Epithelial cell of esophagus (primary cell): ENCODE measurements at places on chromosomes 16 and 17.
A peak's percentile ranks its signal among the peaks of the same experiment; 100 is the strongest.

DNA sequence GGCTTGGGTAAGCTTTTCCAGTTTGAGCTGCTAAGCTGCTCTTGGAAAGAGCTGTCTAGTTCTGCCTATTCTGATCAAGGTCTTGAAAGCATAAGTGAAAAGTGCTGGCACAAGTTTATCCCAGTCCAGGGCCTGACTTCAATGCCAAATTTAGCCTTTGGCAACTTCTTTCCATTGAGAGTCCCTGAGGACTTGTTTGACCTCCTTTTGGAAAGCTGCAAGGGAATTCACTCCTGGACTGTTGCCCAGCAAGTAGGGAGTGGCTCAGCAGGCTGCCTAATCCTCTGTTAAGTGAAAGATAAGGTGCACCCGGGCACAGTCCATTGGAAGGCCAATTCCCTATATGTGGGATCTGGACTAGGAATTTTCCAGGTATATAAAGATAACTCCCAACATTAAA lies 16.0 kb upstream of the TANC2 start:
- peak; percentile 69 for DNase-seq

GRCh38 chr16:89004209-89004831 lies 27.3 kb upstream of the CBFA2T3 start:
- no peak for DNase-seq

- DNase-seq = no peak
These were observed 101.8 kb upstream of the CDH13 start for GRCh38 chr16:82524976-82525375.

- peak; percentile 33 for DNase-seq
These were observed 47.5 kb downstream of the OR1D5 start for GRCh38 chr17:3015890-3016289.

DNA sequence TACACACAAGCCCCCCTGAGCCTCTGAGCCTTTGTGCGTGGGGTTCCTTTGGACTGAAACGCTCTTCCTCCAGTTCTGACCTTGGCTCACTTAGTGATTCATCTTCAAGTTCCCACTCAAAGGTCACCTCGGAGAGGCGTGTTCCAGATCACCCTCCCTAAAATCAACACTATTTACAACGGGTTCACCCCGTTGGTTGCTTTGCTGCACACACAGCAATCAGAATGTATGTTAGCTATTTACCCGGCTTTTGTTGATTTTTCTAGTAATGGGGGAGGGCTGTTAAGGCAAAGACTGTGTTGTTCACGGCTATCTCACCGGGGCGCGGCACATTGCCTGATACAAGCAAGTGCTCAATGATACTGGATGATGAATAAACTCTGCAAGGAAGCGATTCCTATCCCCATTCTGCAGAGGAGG lies 977 bp downstream of the NAGPA start:
- DNase-seq = peak; percentile 18

GRCh38 chr16:11126399-11127054 lies 129.5 kb downstream of the SOCS1 start:
- no peak for DNase-seq

DNA sequence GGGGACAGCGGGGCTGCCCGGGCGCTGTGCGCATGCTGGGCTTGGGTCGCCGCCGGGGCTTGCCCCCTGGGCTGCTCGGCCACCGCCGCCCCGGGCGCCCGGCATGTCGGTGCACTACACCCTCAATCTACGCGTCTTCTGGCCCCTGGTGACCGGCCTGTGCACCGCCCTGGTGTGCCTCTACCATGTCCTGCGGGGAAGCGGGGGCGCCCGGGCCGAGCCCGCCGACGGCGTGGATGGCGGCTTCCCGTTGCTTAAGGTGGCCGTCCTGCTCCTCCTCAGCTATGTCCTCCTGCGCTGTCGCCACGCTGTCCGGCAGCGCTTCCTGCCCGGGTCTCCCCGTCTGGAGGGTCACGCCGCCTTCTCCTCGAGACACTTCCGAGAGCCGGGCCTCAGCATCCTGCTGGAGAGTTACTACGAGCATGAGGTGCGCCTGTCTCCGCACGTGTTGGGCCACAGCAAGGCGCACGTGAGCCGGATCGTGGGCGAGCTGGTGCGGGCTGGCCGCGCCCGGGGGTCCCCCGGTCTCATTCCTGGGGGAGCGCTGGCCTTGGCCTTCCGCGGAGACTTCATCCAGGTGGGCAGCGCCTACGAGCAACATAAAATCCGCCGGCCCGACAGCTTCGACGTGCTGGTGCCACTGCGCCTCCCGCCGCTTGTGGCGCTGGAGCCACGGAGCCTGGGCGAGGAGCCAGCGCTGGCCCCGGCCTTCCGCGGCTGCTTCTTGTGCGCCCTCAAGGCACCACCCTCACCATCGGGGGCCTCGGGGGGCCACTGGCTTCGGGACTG lies 789 bp downstream of the ITPRIPL2 start:
- DNase-seq = peak; percentile 44

DNA sequence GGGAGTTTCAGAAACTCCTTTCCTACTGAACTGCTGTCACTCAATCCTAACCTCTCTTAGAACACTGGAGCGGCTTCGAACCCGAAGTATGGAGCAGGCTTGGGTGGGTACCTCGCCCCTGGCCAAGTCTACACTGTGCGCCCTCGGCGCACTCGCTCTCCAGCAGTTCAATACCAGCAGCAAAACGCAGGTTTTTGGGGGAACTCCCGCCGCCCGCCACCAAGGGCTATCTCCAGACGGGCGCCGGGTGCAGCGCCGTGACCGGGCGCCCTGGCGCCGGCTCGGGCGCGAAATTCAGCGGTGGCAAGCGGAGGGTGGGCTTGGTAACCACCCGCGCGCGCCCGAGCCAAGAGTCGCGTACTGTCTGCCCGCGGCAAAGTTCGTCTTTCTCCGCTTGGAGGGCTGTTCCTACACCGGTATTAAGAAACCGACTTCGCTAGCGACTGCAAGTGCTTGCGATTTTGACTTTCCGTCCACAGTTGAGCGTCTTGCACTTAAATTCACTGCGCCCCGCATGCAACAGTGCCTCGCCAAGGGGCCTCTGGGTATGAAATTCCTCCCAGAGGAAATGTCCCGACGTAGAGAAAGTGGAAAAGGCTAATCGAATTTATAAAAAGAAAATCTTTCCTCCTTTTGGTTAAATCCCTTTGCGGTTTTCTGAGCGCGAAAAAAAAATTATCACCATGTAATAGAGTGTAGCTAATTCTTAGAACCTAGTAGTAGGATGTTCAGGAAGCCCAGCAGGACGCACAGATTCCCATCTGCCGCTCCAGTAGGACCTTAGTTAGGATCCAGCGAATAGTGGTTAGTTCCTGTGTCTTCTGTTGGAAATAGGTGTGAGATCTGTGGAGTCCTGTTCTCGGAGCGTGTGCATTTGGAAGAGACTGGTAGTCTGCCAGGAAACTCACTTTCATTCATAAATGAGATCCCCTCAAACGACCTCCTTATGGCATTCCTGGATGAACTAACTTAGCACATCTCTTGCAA lies 5.0 kb upstream of the SALL1 start:
- DNase-seq = no peak

GRCh38 chr17:33370401-33370800 lies 77.3 kb upstream of the ASIC2 start:
- no peak for DNase-seq

DNA sequence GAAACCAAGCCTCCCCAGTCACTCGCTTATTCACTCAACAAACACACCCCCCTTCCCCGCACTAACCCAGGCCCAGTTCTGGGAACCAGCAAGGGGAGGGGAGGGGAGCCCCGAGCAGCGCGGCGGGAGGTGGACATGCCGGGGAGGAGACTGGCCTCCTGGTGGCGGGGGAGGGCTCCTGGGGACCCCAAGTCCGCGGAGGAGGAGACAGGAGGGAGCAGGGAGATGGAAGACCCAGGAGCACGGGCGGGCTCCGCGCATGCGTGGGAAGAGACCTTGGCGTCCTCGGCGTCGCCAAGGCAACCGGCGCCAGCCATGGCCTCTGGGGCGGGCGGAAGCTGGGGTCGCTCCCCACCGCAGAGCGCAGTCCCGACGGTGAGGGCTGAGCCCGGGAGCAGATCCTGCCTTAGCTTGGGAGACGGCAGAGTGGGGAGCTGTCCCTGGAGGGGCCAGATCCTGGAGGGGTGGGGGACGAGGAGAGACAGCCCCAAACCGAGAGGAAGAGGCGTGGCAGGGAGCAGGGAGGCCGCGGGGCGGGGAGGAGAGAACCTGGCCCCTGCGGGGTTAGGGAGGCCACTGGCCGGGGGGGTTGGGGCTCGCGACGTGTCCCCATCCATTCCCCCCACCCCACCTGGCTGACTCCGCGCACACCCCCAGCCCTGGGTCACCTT lies at the start of gene PRR29:
TSS of gene PRR29 (plus strand) at position 302 of the 671 bp plus-strand sequence. CDS start at position 316, 14 bp downstream.
- peak; percentile 42 for DNase-seq

DNA sequence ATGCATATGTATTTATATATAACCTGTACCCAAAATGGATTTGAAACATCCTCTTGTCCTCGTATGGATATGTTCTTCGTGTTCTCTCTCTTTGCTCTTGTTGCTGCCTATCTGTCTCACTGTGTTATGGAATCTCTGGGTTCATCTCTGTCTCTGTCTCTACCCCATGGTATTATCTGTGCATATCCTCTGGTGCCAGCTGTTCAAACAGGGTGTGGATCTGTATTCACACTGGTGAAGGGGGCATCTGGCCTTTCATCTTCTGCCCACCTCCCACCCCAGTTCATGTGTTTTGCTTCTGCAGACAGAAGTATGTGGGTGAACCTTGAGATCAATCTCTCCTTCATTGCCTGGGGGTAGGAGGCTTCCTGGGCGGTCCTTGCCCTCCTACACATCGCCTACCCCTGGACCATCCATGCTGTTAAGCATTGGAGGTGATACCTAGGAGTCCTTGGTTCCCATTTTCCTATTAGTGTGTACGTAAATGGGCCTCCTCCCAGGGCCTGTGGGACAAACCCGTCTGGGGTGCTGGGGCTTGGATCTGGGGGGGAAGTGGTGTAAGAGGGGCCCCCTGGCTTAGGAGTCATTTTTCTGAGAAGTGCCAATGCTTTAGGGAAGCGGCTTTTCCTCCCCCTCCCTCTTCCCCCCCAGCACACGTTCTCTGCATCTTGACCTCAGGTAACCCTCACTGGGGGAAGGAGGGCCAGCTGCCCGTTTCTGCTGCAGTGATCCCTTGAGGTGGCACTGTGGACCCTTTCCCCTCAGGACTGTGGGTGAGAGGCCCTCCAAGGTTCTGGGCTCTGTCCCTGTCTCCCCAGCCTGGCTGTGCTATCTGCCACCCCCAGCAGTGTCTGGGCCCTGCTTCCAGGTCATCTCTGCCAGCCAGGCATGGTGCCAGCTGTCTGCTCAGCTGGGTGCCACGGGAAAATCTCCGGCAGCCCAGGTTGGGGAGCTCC lies 21.1 kb downstream of the RARA start:
- DNase-seq = no peak

DNA sequence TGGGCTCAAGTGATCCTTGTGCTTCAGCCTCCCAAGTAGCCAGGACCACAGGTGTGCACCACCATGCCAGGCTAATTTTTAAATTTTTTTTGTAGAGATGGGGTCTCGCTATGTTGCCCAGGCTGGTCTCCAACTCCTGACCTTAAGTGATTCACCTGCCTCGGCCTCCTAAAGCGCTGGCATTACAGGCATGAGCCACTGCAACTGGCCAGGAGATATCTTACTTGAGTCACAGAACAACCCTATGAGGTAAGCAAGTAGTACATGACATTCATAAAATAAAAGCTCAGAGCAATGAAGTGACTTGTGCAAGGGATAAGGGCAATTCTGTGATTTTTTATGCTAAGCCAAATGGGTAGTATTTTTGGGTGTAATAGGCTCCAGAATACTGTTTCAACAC lies 57.3 kb downstream of the CDC27 start:
- DNase-seq = no peak

DNA sequence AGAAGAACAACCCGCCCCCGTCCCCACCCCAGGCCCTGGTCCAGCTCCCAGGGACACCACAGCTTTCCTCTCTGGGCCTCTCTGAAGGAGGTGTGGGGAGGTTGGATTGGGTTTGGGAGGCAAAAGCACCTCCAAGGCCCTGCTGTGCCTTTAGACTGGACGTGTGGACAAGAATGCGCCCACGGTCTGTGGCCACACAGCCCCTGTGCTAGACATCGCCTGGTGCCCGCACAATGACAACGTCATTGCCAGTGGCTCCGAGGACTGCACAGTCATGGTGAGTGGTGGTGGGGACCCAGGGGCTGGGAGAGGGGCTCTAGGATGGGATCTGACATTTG lies 3.0 kb downstream of the CORO1A start:
- DNase-seq = no peak

GRCh38 chr16:31328322-31329052 lies 26.5 kb upstream of the ITGAX start:
- no peak for DNase-seq

- DNase-seq = no peak
These were observed 12.9 kb downstream of the NUBP1 start for GRCh38 chr16:10756574-10756973.

GRCh38 chr17:56902348-56902747 lies 11.5 kb downstream of the TRIM25 start:
- DNase-seq = peak; percentile 70

GRCh38 chr16:5015351-5015750 lies 18.4 kb downstream of the NAGPA start:
- no peak for DNase-seq

DNA sequence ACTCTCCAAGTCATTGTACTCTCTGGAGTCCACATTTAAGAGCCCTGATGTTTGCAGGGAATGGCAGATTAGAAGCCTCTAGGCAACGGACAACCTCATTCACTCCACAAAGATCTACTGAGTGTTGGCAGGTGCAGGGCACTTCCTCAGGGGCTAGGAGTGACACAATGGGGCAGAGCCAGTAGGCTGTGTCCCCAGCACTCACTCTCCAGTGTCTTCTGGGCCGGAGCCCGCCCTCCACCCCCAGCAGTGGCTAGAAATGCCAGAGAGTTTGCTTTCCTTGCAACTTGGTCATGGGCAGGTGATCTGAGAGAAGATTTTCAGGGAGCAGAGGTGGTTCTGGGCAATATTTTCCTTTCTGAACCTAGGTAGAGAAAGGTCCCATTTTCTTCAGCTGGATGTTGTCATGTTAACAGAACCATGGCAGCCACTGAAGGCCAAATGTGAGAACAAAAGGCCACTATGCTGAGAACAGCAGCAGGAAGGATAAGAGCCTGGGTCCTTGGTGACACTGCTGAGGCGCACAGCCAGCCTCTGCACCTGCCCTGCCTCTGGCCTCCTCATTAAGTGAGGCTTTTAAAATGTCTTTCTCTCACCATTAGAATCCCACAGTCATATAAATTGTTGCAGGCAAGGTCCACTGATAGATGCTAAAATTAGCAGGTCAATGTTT lies 96.2 kb downstream of the USP31 start:
- DNase-seq = no peak

GRCh38 chr17:78766743-78767294 lies 15.3 kb downstream of the CYTH1 start:
- DNase-seq = no peak

GRCh38 chr16:84477661-84478060 lies 26.8 kb downstream of the MEAK7 start:
- DNase-seq = no peak

- no peak for DNase-seq
These were observed 13.1 kb downstream of the ZSCAN10 start for GRCh38 chr16:3085868-3086595.

GRCh38 chr16:77430787-77431585 lies 3.8 kb downstream of the ADAMTS18 start:
- no peak for DNase-seq

GRCh38 chr16:89491974-89492687 lies 1.8 kb upstream of the ANKRD11 start:
- DNase-seq = no peak
